ENCODE measurements at places on chromosomes 7 and 10.

DNA sequence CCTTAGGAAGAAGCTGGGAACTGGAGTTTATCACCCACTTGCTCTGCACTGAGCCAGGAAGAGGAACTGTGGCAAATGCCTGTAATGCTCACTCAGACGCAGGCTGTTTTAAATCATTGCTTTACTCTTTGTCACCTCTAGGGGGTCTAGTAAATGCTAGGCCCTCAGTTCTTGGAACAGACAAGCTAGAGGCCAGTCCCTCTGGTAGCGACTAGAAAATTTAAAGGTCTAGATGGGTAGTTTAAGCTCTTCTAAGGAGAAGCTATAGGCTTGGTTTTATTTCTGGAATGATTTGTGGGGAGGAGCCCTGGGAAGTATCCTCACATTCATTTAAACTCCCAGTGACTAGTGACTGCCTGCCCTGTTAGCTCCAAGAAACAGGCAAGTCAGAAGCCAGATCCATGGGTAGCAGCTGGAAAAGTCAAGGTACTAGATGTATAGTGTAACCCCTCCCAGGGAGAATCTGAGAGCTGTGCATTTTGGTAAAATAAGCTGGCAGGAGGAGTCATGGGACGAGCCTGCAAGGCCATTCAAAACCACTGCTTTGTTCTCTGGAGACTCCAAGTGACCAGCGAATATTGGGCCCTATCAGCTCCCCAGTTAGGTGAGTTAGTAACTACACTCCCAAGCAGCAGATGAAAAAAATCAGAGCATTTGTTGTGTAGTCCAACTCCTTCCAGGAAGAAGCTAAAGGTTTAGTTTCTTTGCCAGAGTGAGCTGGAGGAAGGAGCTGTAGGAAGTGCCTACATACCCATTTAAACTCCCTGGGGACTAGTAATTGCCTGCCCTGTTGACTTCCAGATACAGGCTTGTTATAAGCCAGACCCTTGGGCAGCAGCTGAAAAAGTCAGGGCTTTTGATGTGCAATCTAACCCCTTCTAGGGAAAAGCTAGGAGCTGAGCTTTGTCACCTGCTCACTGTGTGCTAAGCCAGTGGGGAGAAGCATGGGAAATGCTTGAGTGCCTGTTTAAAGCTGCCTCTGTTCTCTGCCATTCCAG is 68.9 kb downstream of the DYNC1I1 start:
- DNase-seq, result peak; percentile 5

GRCh38 chr7:50261593-50261992 is 42.9 kb upstream of the IKZF1 start:
- DNase-seq, result no peak

DNA sequence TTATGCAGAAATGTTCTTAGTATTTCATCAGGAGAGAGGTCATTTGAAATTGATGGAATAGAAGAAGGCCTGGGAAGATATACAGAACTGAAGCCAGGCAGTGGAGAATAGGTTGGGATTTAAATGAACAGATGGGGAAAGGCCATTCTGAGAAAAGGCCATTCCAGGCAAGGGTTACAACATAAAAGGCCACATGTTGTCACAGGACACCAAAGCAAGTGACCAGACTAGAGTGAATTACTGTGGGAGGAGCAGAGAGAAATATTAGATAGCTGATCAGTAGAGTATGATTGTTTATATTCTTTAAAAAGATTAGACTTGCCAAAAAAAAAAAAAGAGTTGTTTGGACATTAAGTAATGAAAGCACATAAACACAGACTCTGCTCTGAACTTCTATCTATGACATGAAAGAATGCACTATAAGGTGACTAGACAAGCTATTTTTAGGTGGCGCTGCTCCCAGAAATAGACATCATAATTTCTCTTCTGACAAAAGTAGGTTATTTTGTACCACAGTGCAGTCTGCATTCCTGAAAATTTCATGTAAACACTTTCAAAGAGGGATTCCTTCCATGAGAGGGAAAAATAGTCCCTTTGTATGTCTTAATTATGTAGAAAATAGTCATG is 55.2 kb upstream of the DKK1 start:
- DNase-seq, result no peak

DNA sequence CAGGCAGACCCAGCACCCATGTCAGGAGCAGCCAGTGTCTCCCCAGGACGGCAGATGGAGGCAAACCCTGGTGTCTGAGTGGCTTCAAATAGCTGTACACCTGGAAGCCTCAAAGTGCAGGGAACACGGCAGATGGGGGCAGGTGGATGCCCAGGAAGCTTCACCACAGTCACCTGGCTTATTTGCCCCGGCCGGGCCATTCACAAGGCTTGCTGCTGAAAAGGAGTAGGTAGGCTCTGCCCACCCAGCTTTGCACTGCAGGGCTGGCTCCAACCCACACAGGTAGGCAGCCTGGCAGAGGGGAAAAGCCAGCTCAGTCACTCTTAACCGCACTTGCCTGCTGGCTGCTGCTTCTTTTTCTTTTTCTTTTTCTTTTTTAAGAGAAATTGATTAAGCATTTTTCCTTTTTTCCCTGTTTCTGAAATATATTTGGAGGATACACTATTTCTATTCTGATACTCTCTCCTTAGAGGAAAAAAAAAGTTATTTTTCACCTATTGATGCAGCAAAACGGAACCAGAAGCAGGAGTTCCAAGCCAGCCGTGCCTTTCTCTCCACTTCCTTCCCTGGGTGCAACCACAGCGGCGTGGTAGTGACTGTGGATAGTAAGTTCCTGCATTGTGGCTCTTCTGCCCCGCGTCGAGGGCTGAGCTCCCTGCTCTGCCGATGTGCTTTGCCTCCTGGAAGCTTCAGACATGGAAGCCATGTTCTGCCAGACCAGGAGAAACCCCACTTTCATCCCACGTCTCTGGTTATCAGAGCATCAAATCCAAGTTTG is 118.3 kb downstream of the KLF6 start:
- DNase-seq, result no peak

DNA sequence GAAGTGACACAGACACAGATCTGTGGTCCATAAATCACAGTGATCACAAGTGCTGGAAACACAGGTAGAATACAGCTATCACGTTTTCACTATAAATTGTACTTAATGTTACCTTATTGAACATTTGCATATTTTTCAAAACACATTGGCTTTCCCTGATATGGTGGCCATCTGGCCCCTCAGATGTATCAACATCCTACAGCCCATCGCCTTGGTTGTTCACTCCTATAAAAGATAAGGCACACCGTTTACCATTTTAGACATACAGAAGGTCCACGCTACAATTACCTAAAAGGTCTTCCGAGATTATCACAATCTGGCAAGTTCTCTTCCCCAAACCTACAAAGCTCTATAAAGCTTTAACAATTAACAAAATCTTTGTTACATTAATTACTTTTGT is 91.4 kb downstream of the SRPK2 start:
- DNase-seq, result no peak

DNA sequence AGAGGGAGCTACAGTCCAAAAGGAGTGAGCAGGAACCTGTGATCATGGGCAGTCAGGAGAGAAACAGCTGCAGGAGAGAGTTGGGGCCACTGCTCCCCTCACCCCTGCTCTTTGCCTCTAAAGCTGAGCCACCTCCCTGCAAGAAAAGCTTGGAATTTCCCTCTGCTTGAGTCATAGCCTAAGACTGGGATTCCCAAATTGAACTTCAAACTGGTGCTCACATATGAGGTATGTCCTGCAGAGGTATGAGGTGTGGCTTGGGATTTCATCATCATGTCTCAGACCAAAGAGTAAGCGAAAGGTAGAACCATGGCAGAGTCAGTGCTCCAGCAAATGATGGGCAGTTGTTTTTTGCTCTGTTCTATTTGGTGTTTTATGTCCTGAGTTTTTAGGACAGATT is 237.1 kb upstream of the NRP1 start:
- DNase-seq, result no peak

GRCh38 chr7:40393660-40394059 is 258.9 kb downstream of the SUGCT start:
- no peak for DNase-seq

GRCh38 chr7:106915873-106916272 is 50.8 kb downstream of the PIK3CG start:
- no peak for DNase-seq

- DNase-seq, result no peak
Observed at GRCh38 chr7:140261105-140261486, 84.3 kb upstream of the KDM7A start.

DNA sequence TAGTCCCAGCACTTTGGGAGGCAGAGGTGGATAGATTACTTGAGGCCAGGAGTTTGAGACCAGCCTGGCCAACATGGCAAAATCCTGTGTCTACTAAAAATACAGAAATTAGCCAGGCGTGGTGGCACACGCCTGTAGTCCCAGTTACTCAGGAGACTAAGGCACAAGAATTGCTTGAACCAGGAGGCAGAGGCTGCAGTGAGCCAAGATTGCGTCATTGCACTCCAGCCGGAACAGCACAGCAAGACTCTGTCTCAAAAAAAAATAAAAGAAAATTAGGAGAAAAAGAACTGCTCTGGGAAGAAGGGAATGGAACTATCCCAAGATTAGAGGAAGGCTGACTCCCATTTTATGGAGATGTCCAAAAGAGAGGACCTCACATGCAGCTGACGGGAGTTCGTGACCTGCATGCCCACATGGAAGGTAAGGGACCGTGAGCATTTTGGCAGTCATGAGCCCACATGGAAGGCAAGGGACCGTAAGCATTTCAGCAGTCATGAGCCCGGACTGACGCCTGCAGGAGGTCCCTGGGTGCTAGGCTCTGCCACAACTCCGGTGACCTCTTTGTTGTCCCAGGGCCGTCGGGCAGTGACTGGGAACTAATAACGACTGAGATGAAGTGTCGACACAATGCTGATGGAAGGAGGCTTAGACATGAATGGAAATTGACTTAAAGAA is 18.6 kb upstream of the GTPBP4 start:
- DNase-seq, result no peak

DNA sequence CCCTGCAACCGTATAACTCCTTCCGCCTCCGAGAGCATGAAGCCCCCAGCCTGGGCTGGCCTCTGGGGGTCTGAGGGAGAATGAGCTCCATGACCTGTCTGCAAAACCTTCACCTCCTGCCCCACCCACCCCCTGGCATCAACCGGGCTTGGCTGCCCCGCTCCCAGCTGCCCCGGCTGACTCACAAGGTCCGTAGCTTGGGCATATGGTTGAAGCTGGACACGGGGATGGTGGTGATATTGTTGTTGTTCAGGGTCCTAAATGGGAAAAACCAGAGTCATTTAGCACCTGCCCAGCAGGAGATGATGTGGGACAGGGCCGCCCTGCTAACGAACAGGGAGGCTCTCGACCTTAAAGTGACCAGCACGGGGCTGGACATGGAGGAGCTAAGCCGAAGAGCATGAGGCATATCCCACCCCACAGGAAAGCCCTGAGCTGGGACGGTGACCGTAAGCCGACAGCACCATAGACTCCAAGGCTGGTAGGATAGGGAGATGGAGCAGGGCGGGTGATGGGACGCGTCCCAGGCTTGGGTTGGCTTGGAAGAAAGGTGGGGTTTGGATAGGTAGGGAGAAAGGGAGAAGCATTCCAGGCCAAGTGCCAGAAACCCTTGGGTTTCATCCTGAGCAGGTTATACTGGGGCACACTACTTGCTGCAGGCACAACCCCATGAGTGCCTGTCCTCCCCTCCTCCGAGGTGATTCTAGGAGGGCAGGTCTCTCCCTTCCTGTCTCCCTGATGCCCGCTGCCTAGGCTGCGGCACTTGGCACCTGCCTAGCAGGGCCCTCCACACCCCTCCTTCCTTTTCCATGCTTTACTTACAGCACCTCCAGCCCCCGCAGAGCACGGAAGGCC is 121.5 kb downstream of the SLIT1 start:
- DNase-seq, result no peak

GRCh38 chr7:87356448-87356847 is 11.0 kb downstream of the CROT start:
- DNase-seq, result no peak

GRCh38 chr7:2680256-2680655 is 7.7 kb upstream of the AMZ1 start:
- no peak for DNase-seq

DNA sequence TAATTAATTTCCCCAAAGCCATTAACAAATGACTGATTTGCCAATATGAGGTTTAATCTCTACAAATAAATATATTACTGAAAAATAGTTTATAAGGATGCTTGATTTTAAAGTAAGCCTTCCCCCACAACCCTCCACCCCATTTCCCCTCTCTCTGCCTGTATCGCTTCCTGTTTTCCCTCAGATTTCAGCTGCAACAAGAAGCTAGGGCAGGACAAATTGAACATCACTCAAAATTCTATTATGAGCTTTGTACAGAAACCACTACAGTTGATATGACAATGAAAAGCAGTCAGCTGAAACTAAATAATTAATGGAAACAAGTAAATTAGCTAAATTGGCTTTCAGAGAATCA is 109.0 kb upstream of the SP4 start:
- no peak for DNase-seq

- DNase-seq, result no peak
Observed at GRCh38 chr10:97573021-97573420, 442 bp downstream of the ANKRD2 start.

GRCh38 chr7:77797734-77798393 is 370 bp downstream of the TMEM60 start:
- DNase-seq, result peak; percentile 26

GRCh38 chr7:139744768-139745677 is 32.8 kb downstream of the HIPK2 start:
- no peak for DNase-seq

DNA sequence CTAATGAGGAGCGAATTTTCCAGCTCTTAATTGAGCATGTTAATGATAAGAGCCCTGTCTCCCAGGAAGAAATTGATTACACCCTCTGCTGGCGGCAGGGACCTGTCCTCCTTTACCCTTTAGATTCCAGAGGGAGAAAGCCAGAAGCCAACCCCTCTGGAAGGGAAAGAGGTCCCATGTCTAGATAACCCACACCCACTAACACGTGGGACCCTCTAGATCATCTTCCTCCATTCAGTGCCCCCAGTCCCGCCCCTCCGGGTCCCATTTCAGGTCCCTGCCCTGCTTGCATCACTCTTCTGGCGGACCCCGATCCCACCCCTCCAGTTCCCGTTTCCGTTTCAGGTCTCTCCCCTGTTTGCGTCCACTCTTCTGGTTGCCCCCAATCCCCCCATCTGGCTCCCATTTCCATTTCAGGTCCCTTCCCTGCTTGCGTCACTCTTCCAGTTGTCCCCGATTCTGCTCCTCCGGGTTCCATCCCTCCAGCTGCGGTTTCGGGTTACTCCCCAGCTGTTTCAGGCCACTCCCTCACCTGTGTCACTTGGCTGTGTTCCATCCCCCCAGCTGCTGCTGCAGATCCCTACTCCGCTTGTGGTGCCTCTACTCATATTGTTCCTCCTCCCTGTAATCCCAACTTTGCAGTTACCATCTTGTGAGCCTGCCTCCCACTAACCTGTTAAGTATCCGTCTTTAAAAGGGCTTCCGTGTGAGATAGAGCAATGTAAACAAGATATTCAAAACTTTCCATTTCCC is 202.4 kb downstream of the SH2D4B start:
- no peak for DNase-seq

DNA sequence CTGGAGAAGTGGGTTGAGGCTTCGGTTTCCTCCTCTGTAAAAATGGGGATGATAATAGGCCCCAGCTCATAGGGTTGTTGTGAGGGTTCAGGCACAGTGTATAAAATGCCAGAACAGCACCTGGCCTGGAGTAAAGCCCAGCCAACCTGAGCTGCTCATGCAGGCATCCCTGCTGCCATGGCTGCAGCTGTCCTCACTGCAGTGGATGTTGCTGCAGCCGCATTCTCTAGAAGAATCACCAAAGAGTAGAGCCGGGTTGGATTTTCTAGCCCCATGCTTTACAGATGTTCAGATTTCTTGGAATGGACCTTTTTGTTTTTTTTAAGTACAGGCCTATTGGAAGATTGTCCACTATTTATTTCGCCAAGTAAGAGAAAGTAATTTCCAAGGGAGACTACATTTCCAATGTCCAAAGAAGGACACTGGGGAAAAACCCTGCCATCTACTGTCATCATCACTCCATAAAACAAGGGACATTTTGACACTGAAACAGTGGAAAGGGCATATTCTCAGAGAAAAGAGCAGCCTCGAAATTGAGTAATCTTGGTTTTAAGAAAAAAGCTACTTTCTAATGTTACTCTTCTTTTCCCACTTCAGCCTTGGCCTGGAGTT is 147.5 kb upstream of the TCF7L2 start:
- DNase-seq, result no peak
